ENCODE measurements at places on chromosomes 13 and 19. TPM values are rescaled to one million over a fixed set of nuclear protein-coding genes. Genes with fewer than 3 reads are reported as not detected.

The ZNF433 gene
- total RNA-seq: 3.5 TPM

The MVB12A gene
- total RNA-seq: 46.9 TPM

The IZUMO1 gene
- 2.0 TPM for total RNA-seq

The GFY gene
- not detected for total RNA-seq

The NANOS3 gene
- total RNA-seq: not detected

The BRME1 gene
- total RNA-seq: 0.67 TPM

The GIPR gene
- 7.1 TPM for total RNA-seq

The COL5A3 gene
- 30.2 TPM for total RNA-seq

DNA sequence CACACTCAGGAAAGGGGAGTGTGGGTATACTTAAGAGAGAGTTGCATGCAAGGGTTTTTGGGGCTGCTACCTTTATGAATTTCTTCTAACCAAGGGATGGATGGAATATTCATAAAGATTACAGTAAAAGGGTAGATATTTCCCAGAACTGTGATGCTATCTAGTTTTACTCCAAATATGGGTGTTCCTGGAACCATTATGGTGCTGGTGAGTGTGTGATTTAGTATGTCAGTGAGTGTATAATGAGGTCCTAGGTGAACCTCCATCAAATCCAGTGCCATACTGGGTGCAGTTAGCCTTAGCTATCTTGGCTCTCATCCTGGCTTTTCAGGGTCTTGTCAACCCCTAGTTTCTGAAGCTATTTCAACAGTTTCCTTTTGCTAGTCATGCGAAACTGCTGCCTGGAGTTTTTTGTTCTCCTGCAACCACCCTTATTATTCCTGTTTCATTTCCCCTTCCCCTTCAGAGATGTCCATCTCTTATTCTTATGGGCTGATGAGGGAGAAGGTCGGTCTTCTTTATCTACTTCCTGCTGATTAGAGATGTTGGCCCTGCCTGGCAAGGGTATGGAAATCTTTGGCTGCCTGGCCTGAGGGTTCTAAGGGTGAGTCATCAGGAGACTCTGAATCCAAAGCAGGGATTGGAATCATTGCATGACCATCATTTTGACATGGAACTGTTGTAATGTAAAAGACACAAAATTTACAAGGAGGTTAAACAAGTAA, 202.3 kb downstream of the NBEA start:
- no peak for DNase-seq

DNA sequence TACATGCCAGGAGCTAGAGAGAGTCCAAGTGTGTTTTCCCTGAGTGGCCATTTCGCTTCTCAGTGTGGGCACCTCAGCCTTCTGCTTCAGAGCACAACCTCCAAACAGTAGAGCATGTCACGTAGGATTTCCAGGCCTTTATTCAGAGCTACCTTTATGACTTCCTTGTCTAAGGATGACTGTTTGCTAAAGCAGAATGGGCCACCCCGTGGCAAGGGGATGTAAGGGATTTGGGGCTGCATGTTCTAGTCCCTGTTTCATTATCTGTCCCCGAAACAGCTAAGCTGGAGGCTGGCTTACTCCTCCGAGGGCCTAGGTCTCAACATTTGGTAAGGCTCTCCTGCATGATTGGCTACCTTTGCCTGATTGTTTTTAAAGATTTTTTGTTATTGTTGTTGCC, 6.0 kb downstream of the RNASEH2B start:
- no peak for DNase-seq

- DNase-seq: no peak
Measured at GRCh38 chr19:42284591-42285341, 15.7 kb downstream of the CIC start.

GRCh38 chr19:29516821-29517395, 8.9 kb upstream of the VSTM2B start:
- DNase-seq: no peak

DNA sequence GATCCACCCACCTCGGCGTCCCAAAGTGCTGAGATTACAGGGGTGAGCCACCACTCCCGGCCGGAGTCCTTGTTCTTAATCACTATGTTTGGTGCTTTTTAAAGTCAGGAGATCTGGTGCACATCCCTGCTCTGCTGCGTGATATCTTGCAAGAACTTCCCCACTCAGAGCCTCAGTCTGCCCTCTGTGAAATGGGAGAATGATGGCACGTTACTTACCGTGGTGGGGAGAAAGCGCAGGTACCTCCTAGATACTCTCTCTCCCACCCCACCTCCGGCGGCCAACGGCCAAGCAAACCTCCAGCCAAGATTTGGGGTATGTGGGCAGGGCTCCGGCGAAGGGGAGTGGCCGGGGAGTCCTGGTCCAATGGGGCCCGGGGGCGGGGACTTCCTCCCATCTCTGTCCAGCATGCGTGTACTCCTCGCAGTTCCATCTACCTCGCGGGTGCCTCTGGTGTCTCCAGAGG, at the start of gene RYR1:
Gene RYR1 (plus strand): TSS at position 424 of the 466 bp plus-strand sequence. CDS start 139 bp downstream, outside the sequence.
- no peak for DNase-seq

DNA sequence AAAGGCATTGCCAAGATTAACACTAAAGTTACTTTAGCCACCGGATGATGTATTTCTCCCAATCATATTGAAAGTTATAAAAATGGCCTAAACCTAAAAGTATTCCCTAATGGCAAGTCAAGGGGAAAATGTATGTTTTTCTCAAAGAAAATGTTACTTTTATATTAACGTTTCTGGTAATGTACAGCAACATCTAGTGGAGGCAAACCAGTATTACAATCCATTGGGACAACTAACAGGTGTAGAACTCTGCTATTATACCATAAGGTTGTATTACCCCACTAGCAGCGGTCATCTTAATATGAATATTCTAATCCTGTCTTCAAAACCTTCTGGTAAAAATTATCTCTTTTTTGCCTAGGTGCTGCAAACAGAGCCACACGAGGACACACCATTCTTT, 69.2 kb downstream of the ZNF100 start:
- DNase-seq: no peak

DNA sequence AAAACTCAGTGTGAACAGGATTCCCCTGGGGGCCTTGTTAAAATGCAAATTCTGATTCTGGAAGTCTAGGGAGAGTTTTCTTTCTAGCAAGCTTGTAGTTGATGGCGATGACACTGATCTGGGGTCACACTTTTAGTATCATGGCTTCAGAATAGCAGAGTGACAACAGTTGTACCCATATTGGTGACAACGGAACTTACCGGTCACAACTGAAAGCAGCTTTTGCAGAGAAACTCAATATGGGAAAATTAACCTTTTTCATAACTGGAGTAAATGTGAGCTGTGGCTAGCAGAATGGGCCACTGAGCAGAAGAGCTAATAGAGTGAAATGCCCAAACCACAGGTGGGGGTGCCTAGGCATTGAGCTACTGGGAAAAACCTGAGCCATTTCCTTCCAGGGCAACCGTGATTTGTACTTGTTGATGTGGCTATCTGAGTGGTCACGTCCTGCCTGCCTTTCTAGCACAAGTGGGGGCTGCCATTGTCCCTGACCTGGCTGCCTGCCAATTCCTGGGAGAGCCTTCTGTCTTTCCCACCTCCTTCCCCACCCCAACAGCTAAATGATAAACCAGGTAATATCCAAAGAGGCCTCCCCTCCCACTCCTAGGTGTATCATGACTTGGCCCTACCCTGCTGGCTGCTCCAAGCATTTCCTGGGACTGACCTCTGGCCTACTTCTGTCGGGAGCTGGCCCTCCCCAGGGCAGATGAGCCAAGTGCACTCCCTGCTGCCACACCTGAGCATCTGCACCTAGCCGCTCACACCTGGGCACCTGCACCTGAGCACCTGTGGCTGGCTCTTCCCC, 1.7 kb upstream of the SLC10A2 start:
- no peak for DNase-seq

DNA sequence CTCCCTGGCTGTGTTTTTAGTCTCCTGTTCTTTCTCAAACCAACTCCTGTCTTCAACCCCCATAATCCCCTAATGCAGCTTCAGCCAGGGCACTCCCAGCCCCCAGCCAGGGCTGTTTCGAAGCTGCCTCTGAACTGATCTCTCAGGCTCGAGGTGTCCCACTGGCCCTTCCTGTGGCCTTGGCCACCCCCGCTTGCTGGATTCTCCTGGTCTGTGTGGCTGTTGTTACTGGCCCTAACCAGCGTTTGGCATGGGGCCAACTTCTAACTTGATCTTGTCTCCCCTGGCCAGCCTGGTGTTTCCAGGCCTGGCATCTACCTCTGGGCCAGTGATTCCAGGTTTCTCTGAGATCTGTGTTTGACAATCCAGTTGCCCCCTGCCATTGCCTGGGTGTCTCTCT, 11.0 kb downstream of the XAB2 start:
- no peak for DNase-seq

DNA sequence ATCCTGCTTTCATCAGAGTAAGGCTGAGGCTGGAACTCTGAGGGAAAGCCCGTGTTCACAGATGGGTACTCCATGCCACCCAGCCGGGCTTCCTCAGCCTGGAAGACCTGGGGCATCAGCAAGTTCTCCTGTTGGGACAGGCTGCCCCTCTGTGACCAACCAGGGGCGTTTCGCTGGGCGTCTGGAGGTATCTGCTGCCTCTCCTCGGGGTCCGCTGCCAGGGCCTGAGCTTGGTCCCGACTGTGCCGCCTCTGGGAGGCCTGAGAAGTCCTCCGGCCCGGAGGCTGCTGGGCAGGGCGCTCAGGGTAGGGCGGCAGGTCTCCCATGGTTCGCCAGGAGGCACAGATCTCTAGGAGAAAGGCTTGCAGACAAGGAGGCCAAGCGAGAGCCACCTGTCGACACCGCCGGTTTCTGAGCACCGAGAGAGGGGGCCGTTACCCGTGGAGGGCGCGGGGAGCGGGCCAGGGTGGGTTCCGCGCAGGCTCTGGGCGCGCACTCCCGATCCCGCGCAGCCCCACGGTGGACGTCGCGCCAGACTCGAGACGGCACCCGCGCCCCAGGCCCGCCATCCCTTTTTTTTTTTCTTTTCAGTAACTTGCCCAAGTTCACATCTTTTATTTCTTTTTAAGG, at the start of gene RSPH6A:
Gene RSPH6A (minus strand): TSS at position 458 of the 630 bp plus-strand sequence. CDS start 132 bp downstream, at position 326.
- DNase-seq: no peak

GRCh38 chr13:60756306-60756705, 359.3 kb downstream of the TDRD3 start:
- no peak for DNase-seq

DNA sequence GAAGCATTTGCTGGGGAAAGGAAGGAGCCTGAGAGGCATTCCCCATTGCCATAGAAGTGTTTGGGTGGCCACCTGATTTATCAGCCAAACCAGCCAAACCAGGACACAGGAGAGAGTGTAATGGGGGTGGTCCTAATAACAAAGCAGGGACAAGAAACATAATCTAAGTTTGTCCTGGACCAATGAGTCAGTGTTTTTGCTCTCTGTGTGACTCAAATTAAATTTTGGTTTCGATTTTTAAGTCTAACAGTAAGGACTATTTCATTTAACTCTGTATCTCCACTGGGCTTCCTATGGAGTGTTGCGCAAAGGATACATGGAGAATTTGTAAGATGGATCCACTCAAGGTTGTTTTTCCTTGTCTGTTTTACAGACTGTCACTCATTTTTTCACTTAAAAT, 19.5 kb upstream of the TRPC4 start:
- no peak for DNase-seq

GRCh38 chr13:108316413-108316812, 46.9 kb downstream of the TNFSF13B start:
- DNase-seq: no peak

- DNase-seq: no peak
Measured at GRCh38 chr19:19749117-19749907, 16.4 kb upstream of the ZNF14 start.

GRCh38 chr19:49855676-49856573, 5.0 kb downstream of the PTOV1 start:
- DNase-seq: no peak

DNA sequence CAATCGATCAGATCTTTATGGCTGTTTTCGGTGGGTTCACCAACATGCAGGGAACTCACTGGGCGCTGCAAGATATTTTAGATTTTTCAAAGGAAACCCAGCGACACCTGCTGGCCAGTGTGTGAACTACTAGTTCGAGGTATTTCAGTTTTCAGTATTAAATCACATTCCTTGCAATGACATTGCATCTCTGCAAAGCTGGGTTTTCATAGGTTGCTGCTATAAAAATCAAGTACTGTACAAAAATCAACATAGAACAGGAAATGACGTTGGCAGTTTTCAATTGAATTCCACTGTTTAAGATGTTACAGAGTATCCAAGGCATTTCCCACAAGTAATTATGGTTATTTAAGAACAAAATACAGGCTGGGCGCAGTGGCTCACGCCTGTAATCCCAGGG, 17.6 kb downstream of the LIG1 start:
- no peak for DNase-seq

- no peak for DNase-seq
Measured at GRCh38 chr19:51127755-51128154, 3.0 kb downstream of the SIGLEC9 start.

- DNase-seq: peak; percentile 94
Measured at GRCh38 chr19:44748426-44749254, at the start of gene BCL3. Gene BCL3, plus strand, starts transcription at chr19:44748708. Its CDS starts 83 bp downstream, at chr19:44748791.

GRCh38 chr19:53907690-53908089, 1.4 kb upstream of the CACNG7 start:
- no peak for DNase-seq

DNA sequence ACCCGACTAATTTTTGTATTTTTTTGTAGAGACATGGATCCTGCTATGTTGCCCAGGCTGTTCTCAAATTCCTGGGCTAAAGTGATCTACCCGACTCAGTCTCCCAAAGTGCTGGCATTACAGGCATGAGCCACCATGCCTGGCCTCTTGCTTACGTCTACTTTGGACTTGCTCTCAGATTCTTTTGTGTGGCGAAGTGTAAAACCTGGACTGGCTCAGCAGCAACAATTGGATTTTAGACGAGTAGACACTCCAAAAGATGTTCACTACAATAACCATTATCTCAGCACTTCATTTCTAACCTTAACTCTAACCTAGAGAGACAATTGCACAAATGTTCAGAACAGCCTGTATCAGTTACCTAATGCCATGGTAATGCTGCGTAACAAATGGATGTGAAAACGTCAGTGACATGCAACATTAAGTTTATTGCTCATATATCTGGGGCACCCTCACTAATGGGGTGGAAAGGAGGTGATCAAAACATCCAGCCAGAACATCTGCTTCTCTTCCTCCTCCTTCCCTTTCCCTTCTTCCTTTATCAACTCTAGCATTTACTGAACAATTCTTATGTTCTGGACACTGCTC, 124.9 kb upstream of the MRI1 start:
- DNase-seq: no peak

GRCh38 chr13:30745906-30746686, 10.8 kb downstream of the ALOX5AP start:
- no peak for DNase-seq

DNA sequence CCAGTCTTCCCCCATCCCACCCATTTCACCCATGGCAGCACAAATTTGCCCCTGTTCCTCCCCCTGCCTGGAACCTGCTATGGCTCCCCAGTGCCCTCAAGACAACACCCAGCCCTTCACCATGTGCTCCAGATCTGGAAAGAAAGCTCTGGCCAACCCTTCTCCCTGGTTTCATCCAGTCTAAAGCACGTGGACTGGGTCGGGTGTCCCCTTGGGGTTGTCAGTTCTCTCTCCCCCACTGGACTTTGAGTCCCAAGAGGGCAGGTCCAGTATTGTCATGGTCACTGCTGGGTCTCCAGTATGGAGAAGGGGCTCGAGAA, 19.6 kb upstream of the PNMA8B start:
- no peak for DNase-seq

Measured in mesenteric fat pad (tissue), 1 donor.